ENCODE measurements at places on chromosomes 6 and 20.
A peak's percentile ranks its signal among the peaks of the same experiment; 100 is the strongest.

GRCh38 chr6:100504786-100505737, 40.3 kb upstream of the SIM1 start:
- no peaks in the 10 kb centered on the region for H3K4me1 ChIP-seq
- no peak for DNase-seq
- H3K4me3 ChIP-seq = no peak overlapping the region
- no peak overlapping the region for H3K27ac ChIP-seq
- no peaks in the 10 kb centered on the region for H3K27me3 ChIP-seq

GRCh38 chr6:32868257-32868788, 14.3 kb downstream of the PSMB9 start:
- peak; percentile 84 for DNase-seq
- peaks cover 89% of the 10 kb centered on the region for H3K27me3 ChIP-seq
- H3K27ac ChIP-seq = no peak overlapping the region
- H3K4me1 ChIP-seq = no peaks in the 10 kb centered on the region
- no peak overlapping the region for H3K4me3 ChIP-seq
- no peaks in the 10 kb centered on the region for H3K36me3 ChIP-seq

GRCh38 chr6:10725716-10726115, 2.8 kb downstream of the TMEM14C start:
- H3K4me1 ChIP-seq = peaks cover 65% of the 10 kb centered on the region
- H3K36me3 ChIP-seq = peaks cover 47% of the 10 kb centered on the region
- peaks cover 3% of the 10 kb centered on the region for H3K27me3 ChIP-seq
- peak overlapping the region; percentile 40 for H3K4me3 ChIP-seq

DNA sequence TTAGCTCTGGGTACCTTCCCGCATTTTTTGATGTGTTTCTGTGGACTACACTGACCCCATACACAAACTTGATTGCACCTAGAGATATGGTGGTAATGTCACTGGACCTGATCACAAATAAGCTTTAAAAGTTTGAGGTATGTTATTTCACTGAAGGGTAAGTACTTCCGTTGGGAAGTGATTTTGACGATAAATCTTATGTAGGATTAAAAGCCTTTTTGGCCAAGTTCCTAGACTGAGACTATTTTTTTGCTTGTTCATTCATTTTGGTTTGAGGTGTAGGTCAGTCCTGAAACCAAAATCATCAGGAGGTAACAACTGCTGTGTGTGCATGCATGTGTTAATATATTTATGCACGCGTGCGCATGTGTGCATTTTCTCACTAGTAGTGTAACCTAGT, 336.3 kb downstream of the TFAP2A start:
- H3K27me3 ChIP-seq = peaks cover 5% of the 10 kb centered on the region
- no peak overlapping the region for H3K4me3 ChIP-seq
- H3K36me3 ChIP-seq = peaks cover 3% of the 10 kb centered on the region
- peaks cover 3% of the 10 kb centered on the region for H3K4me1 ChIP-seq
- H3K27ac ChIP-seq = no peak overlapping the region

- DNase-seq = no peak
- no peak overlapping the region for H3K27ac ChIP-seq
- H3K27me3 ChIP-seq = peaks cover 14% of the 10 kb centered on the region
Observed at GRCh38 chr6:167338541-167339117, 13.7 kb downstream of the TTLL2 start.

DNA sequence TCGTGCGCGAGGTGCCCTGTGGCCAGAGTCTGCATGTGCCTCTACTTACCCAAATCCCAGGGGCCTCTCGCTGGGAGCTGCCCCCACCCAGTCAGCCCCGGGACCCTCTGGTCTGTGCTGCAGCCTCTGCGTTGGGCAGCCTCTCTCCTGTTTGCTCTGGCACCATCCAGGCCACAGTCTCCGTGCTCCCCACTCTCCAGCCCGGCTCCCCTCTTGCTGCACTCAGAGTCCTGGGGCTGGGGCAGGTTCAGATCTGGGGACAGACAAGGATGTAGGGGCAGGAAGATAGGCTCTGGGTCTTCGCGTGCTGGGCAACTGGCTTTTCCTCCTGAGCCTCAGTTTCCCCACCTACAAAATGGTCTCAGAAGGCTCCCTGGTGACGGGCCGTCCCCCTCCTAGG, 70.8 kb upstream of the GATA5 start:
- no peak for DNase-seq
- H3K4me1 ChIP-seq = peaks cover 50% of the 10 kb centered on the region
- H3K27me3 ChIP-seq = peaks cover 16% of the 10 kb centered on the region
- no peak overlapping the region for H3K4me3 ChIP-seq
- no peak overlapping the region for H3K27ac ChIP-seq

GRCh38 chr6:122730775-122731386, 48.6 kb upstream of the FABP7 start:
- no peak overlapping the region for H3K4me3 ChIP-seq
- H3K27ac ChIP-seq = no peak overlapping the region
- peaks cover 17% of the 10 kb centered on the region for H3K4me1 ChIP-seq
- no peaks in the 10 kb centered on the region for H3K27me3 ChIP-seq

GRCh38 chr20:64232794-64233193, 22.8 kb upstream of the PCMTD2 start:
- H3K36me3 ChIP-seq = no peaks in the 10 kb centered on the region
- H3K4me3 ChIP-seq = no peak overlapping the region
- H3K4me1 ChIP-seq = peaks cover 36% of the 10 kb centered on the region
- H3K27ac ChIP-seq = no peak overlapping the region
- no peak for DNase-seq

DNA sequence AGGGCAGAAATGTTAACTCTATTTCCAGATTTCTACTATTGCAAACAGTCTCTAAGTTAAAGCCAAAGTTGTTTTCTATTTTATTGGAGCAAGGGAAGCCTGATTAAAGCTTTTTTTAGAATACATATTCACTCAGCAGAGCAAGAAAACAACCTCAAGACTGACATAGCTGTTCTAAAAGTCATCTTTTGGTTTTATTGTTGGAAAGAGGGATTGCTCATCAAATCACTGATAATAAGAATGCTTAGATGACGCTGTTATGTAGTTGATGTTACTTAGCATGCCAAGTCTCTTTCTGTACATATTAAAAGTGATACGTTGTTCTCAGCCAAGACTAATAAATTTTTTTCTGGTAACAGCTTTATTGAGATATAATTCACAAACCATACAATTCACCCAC, 172.6 kb upstream of the LAMA2 start:
- H3K27me3 ChIP-seq = no peaks in the 10 kb centered on the region
- no peak overlapping the region for H3K27ac ChIP-seq
- H3K4me3 ChIP-seq = no peak overlapping the region
- no peaks in the 10 kb centered on the region for H3K36me3 ChIP-seq
- no peaks in the 10 kb centered on the region for H3K4me1 ChIP-seq

- no peak for DNase-seq
- H3K36me3 ChIP-seq = peaks cover 44% of the 10 kb centered on the region
- H3K4me1 ChIP-seq = peaks cover 41% of the 10 kb centered on the region
- no peak overlapping the region for H3K4me3 ChIP-seq
Observed at GRCh38 chr6:43776115-43776798, 6.2 kb downstream of the VEGFA start.

DNA sequence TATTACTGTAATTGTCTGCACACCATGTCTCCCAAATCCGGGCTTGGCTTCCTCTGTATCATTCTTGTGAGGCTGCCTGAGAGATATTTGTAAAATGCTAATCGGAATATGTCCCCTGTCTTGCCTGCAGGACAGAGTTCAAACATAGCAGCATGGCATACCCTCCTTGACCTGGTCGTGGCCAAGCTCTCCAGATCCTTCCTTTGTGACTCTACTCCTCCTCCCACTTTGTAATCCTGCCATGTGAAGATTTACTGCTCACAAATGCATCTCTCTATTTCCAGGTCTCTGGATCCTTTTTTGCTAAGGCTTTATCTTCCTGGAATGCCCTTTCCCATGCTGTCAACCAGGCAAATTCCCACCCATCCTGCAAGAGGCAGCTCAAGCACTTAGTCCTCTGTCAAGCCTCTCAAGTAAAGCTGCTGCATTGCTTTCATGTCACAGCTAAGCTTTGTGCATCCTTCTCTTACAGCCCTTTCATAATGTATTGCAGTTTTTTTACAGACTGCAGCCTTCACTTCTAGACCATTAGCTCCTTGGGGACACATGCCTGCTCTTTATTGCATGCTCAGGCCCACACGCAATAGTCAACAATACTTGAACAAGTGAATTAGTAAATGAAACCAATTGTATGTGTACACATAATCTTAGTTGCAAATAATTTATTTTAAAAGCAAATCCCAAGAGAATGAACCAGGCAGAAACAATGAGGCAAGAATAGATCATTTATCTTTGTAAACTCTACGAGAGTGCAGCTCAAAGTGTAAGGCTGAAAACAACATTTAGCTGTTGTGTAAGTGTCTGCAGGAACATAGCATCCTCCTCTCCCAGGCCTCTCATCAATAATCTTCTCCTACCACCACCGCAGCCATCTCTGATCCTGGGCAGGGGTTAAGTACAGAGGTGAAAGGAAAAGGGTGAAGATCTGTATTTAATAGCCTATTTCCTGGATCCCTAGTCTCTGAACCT, 45.8 kb downstream of the HIVEP2 start:
- H3K36me3 ChIP-seq = no peaks in the 10 kb centered on the region
- no peaks in the 10 kb centered on the region for H3K27me3 ChIP-seq
- H3K4me3 ChIP-seq = no peak overlapping the region
- peaks cover 5% of the 10 kb centered on the region for H3K4me1 ChIP-seq
- DNase-seq = no peak
- H3K27ac ChIP-seq = no peak overlapping the region

GRCh38 chr6:129895692-129896091, 34.6 kb upstream of the TMEM244 start:
- H3K4me1 ChIP-seq = no peaks in the 10 kb centered on the region
- H3K36me3 ChIP-seq = no peaks in the 10 kb centered on the region
- no peak for DNase-seq
- no peaks in the 10 kb centered on the region for H3K27me3 ChIP-seq
- no peak overlapping the region for H3K4me3 ChIP-seq

GRCh38 chr20:49567421-49568277, at the start of gene PTGIS:
Gene PTGIS (minus strand): TSS chr20:49568137. CDS start chr20:49568116, 21 bp downstream.
- peaks cover 16% of the 10 kb centered on the region for H3K27me3 ChIP-seq
- peak within 1 kb of the TSS; percentile 88 for H3K4me3 ChIP-seq
- H3K36me3 ChIP-seq = peaks cover 7% of the 10 kb centered on the region

DNA sequence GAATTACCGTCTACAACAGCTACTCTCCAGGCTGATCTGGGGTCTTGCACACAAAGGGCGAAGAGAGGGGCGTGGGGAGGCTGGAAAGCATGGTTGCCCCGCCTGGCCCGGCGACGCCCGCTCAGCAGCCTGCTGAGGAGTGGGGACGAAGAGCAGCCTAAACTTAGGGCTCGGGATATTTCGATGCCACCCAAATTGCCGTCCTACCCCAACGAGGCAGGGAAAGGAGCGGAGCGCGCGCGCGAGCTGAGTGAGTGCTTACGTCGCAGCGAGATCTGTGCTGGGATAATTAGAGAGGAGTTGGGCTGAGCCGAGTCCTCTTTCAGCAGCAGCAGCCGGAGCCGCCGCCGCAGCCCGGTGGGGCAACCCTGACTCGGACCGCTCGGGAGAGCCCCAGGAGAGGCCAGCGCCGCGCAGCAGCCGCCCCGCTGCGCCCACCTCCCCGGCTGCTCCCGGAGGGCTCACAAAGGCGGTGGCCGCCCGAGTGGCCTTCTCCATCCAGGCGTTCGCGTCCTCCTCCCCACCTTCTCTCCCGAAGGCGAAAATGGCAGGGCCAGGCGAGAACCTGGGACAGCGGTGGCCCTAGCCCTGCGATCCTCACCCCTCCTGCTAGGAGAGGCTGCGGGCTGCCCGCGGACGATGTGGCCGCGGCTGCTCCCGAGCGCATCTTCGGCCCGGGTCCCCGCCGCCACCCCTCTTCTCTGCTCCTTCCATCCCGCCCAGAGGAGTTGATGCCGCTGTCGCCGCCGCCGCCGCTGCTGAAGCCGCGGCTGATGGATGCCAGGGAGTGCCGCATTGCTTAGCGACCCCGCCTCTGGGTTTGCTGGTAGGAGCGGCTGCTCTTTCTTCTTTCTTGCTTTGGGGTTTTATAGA, at the start of gene CLVS2:
Gene CLVS2, plus strand, starts transcription at position 315 of the 873 bp plus-strand sequence. CDS start 1,543 bp downstream, outside the sequence.
- peaks cover 71% of the 10 kb centered on the region for H3K27me3 ChIP-seq
- peak within 1 kb of the TSS; percentile 82 for H3K4me3 ChIP-seq
- no peaks in the 10 kb centered on the region for H3K36me3 ChIP-seq
- H3K4me1 ChIP-seq = peaks cover 12% of the 10 kb centered on the region
- peak; percentile 71 for DNase-seq

GRCh38 chr6:168045141-168045691, 33.8 kb downstream of the FRMD1 start:
- H3K36me3 ChIP-seq = no peaks in the 10 kb centered on the region
- H3K4me3 ChIP-seq = no peak overlapping the region
- H3K27me3 ChIP-seq = peaks cover 3% of the 10 kb centered on the region
- no peak overlapping the region for H3K27ac ChIP-seq
- peaks cover 12% of the 10 kb centered on the region for H3K4me1 ChIP-seq

DNA sequence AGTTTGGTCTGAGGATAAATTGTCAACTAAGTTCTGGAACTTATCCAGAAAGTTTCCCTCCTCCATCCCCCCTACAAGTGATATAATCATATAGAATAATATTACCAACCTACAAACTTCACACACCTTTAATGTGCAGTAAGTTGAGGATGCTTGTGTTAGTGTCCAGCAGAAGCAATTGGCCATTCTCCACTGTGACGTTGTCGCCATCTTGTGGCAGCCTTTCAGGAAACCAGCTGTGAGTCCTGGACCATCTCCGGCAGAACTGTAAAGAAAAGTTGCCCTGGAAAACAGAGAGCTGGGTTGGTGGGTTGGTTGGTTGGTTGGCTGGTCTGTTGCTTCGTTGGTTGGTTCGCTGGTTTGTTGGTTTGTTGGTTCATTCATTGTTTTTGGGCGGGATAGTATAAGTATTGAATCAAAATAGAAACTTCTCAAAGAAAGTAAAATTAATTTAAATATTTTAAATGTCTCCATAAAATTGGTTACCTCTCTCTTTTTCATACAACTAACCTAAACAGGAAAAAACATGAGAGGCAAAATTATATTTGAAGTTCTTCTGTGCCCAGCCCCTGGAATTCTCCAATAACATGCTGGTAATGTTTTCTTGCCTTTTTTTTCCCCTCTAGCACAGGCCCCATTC, 127.5 kb downstream of the PKHD1 start:
- H3K4me3 ChIP-seq = no peak overlapping the region
- H3K27ac ChIP-seq = no peak overlapping the region
- DNase-seq = peak; percentile 83
- H3K4me1 ChIP-seq = no peaks in the 10 kb centered on the region
- peaks cover 9% of the 10 kb centered on the region for H3K27me3 ChIP-seq

- peaks cover 15% of the 10 kb centered on the region for H3K27me3 ChIP-seq
- DNase-seq = no peak
- H3K4me1 ChIP-seq = peaks cover 10% of the 10 kb centered on the region
- peaks cover 16% of the 10 kb centered on the region for H3K36me3 ChIP-seq
Observed at GRCh38 chr20:37457921-37458320, 63.1 kb upstream of the NNAT start.
